NCI-H1436 (cell line): ENCODE measurements at places on chromosomes 2 and 18.
A peak's percentile ranks its signal among the peaks of the same experiment; 100 is the strongest.

DNA sequence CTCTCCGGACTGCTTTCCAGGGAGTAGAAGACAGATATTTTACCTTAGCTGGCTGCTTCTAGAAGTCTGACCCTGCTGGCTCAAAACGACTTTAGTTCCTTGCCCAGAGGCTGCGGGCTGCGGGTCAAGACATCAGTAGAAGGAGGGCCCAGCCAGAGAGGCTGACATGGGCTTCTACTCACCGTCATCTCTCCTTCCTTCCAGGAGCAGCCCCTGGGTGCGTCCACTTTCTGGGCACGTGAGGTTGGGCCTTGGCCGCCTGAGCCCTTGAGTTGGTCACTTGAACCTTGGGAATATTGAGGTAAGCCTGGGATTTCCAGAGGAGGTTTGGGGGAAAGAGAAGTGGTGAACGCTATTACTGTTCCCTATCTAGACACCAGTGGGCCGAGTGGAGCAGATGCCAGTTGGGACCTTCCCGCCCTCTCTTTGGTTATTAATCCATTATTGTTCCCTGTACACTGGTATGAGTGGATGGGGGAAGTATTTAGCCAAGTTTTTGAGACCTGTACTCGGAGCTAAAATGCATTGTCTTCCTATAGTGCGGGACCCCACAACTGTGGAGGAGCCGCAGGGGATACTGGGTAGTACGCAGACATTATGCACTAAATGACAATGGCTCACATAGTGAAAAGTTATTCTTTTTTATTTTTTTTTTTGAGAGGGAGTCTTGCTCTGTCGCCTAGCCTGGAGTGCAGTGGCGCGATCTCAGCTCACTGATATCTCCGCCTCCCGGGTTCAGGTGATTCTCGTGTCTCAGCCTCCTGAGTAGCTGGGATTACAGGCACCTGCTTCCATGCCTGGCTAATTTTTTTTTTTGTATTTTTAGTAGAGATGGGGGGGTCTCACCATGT, 26.3 kb upstream of the CASP8 start:
- no peak for DNase-seq

- DNase-seq = no peak
These were observed 277.0 kb upstream of the HNRNPA3 start for GRCh38 chr2:176935543-176936102.

DNA sequence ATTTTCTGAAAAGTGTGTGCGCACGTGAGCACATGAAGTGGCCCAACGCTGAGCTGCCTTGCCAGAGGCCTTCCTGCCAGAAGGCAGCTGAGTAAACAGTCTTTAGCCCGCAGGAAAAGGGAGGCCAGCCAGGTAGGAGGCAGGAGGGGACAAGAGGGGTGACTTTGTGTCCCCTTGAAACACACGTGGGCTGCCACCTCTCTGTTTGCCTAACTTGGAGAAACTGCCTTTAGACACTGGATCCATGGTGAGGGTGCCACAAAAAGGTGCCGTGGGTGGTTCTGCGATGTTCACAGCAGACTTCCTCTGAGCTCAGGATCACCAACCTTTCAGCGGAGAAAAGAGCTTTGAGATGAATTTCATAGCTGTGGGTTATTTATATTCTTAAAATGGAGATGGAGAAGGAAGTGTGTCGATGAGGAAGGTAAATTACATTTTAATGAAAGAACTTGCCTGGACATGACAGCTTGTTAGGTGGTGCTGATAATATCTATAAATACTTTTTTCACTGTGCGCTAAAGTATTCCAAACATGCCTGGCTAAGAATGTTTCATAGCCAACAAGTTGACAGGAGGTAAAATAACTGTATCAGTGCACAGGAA, 36.6 kb upstream of the ASB1 start:
- peak; percentile 65 for DNase-seq

DNA sequence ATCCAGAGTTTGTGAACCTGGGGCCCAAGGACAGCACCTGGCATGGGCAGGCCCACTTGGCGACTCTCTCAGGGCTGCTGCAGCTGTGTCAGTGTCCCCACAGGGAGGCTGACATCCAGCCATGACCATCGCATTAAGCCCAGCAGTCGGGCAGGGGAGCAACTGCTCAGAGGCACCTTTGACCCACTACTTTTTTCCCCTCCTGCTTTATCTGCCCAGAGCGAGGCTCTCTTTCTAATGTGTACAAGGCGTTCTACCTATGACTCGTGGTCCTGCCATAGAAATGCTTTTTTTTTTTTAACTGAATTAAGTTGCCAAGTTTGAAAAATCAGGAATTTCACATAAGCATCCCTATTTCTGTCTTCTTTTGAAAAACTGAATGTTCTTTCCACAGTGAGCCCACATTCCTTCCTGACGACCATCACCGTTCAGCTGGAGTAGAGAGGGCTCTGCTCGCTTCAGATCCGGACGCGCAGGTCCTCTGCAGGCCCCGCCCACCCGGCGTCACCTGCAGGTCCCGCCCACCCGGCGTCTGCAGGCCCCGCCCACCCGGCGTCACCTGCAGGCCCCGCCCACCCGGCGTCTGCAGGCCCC, 403 bp upstream of the CLUL1 start:
- DNase-seq = peak; percentile 89

DNA sequence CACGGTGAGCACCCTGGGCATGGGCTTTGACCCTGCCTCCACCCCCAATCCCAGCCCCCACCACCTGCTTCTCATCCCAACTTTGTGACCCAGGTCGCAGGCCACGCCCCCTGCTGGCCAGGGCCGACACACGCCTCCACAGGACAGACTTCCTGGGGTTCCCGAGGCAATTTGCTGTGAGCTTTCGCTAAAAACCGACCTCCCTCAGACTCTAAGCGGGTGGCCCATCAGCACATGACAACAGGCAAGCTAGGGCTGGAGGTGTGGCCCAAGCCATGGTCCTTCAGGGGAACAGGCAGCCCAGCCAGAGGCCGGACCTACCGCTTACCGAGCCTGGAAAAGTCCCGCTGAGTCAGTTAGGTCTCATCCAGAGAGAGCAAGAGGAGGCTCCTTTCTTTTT, 31.9 kb downstream of the C1QL2 start:
- no peak for DNase-seq

GRCh38 chr18:48698707-48699106, 159.9 kb downstream of the CTIF start:
- DNase-seq = no peak

- DNase-seq = no peak
These were observed 335.7 kb upstream of the HS6ST1 start for GRCh38 chr2:128654408-128654807.

DNA sequence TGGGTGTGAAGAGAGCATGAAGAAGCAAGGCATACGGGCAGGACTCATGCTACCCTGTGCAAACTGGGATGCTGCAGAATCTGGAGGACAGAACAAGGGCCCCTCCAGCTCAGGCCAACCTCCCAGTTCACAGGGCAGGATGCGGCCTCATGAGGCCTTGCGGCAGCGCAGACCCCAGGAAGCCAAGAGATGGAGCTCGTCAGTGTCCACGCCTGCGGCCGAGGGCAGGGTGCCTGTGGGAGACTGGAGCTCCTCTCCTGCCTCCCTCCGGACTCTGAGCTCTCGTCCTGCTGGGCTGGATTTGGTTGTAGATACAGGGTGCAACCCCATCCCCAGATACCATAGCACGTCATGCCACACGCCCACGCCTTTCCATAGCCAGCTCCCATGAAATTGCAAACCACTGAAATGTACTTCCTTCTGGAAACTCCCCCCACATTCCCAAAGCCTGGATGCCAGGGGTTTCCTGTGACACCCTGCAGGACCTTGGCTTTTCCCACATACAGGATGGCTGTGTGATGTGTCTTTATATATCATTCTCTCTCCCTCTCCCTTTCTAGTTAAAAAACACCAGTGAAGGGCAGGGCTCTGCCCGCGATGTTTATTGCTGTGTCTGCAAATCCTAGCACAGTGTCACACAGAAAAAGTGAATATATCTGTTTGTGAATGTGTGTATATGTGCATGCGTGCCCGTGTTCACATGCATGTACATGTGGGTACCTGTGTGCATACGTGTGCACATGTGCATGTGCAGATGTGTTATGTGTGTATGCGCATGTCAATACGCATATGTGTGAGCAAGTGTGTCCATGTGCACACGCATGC, 12.3 kb upstream of the SNTG2 start:
- DNase-seq = no peak

DNA sequence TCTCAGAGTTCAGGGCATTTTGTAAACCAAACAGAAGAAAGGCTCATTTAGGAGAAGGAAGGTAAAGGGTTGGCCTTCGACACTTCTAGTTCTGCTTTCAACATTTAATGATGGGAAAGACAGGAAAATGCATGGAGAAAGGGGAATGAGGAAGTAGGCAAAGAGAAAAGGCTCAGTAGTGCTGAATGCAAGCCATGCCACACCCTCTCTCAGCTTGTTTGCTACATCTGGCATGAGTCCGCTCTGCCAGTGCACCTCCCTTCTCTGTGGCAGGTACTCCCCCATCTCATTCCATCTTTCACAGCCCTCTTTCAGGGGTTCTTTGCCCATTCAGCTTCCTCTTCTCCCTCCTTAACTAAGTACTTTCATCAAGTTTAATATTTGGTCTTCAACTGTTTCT, 120.9 kb upstream of the ITGB6 start:
- DNase-seq = no peak

- DNase-seq = peak; percentile 39
These were observed 33.7 kb downstream of the SOX11 start for GRCh38 chr2:5725794-5726463.

- DNase-seq = no peak
These were observed 8.3 kb upstream of the ASB1 start for GRCh38 chr2:238418196-238418998.

GRCh38 chr18:51330148-51330547, 132.7 kb upstream of the MEX3C start:
- DNase-seq = no peak

DNA sequence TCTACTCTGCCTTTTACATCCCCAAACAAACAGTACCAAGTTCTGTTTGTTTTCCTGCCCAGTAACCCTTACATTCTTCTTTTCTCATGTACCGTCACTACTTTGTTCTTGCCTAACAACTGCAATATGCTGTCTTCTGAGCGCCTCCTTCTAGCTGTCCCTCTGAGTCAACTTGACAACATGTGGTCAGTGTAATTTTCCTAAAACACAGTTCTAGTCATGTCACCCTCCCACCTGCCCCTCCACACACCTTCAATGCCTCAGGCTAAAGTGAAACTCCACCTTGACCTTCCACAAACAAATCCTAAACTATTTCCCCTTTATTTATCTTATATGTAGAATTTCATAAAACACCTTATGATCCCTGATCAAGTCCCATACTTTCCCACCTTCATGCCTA, 124.6 kb upstream of the CD302 start:
- DNase-seq = no peak

DNA sequence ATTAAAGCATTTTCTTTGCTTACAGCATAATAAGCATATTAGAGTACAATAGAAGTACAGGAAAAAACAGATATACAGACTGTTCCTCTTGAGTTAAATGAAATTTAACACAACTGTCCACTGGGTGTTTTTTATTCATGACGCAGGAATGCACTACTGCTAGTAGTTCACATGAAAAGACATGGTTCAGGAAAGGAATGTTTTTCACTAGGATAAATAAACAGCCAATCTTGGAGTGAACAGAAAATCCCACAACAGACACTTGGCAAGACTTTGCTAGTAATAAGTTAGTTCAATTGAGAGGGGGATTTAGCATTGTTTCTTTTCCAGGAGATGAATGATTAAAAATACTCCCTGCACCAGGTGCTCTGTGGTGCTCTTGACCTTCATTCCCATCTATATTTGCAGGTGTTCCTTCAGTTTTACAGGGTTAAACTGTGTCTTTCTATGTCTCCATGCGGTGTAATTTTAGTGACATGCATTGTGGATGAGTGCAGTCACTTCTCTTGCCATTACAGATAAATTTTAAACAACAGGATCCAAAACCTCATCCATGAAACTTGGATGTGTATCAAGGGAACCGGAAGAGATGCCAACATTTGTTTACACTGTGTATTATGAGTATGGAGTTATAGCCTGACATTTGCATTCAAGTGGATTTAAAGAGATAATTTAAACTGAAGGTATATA, 796.6 kb downstream of the DSC3 start:
- no peak for DNase-seq
